ENCODE measurements at places on chromosomes 2 and 18. TPM values are rescaled to one million over a fixed set of nuclear protein-coding genes. Genes with fewer than 3 reads are reported as not detected.

DNA sequence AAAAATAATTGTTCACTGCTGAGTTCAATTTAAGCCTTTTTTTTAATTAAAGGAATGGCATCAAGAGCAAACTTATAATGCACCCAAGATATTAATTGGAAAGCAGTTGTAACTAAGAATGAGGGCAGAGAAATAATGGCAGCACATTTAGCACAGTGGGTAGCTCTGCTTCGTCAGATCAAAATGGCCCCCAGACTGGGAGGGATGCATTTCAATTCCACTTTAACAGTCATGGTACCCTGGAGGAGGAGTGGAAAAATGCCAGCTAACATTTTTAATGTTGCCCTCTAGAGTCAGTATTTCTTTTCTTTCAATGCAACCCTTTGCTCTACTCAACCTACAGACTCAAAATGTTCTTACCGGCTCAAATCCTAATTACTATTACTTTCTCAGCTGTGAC, 504.8 kb upstream of the SETBP1 start:
- H3K4me1 ChIP-seq: no peaks in the 10 kb centered on the region
- no peak for DNase-seq
- H3K4me3 ChIP-seq: no peak overlapping the region
- no peaks in the 10 kb centered on the region for H3K36me3 ChIP-seq
- H3K27ac ChIP-seq: no peak overlapping the region
- no peaks in the 10 kb centered on the region for H3K27me3 ChIP-seq

The SLC30A3 gene
- not detected for total RNA-seq

The GREB1 gene
- 4.1 TPM for total RNA-seq

The KCNE4 gene
- total RNA-seq: 0.35 TPM

The RNF152 gene
- 185 TPM for total RNA-seq

The MDH1B gene
- total RNA-seq: 0.40 TPM

The FAM237A gene
- not detected for total RNA-seq

GRCh38 chr2:219661955-219662395, 34.5 kb downstream of the SLC4A3 start:
- DNase-seq: no peak
- no peaks in the 10 kb centered on the region for H3K27me3 ChIP-seq
- no peaks in the 10 kb centered on the region for H3K4me1 ChIP-seq
- no peak overlapping the region for H3K27ac ChIP-seq
- no peak overlapping the region for H3K4me3 ChIP-seq
- no peaks in the 10 kb centered on the region for H3K36me3 ChIP-seq

GRCh38 chr2:219056176-219056895, 4.4 kb downstream of the IHH start:
- no peak overlapping the region for H3K27ac ChIP-seq
- no peaks in the 10 kb centered on the region for H3K36me3 ChIP-seq
- no peak for DNase-seq
- peaks cover 20% of the 10 kb centered on the region for H3K27me3 ChIP-seq

The CD302 gene
- 37.7 TPM for total RNA-seq

The TLX2 gene
- 1.7 TPM for total RNA-seq

DNA sequence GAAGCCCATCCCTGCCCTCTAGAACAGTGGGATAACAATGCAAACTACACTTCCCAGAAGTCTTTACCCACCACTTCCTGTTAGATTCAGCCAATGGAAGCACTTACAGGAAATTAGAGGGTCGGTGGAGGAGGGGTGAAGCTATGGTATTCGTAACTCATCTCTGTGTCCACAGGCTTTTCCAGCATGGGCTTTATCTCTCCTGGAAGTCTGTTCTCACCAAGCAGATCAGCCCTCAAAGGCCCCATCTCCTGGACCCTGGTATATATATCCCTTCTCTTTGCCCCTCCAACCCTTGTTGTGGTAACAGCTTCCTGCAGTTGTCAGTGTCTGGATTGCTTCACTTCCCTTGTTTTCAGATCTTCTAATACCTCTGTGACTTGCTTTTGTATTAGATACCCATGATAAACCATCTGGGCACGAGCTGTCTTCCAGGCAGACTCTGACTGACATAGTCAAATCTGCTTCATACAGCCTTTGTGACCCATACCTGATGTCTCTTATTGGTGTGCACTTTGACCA, 475.0 kb upstream of the POU3F3 start:
- no peak for DNase-seq
- H3K27me3 ChIP-seq: no peaks in the 10 kb centered on the region
- no peak overlapping the region for H3K27ac ChIP-seq
- peak overlapping the region; percentile 47 for H3K4me3 ChIP-seq

DNA sequence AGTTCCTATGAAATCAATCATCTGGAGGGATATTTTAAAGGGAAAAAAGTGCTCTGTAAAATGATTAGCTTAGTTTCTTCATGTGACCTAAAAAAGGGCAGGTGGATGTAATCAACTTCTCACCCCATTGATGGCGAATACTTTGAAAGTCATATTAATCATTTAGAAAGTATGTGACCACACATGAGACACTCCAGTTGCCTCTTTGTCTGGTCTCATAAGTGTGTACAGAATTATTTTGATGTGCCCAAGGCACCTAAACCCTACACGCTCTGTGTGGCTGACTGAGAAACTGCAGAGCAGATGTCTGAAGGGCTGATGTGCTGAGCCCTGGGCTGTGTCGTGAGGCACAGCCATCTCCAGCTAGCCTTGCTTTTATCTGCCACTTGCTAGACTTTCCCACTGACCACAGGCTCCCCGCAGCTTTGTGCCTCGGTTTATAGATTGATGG, 26.9 kb downstream of the SGPP2 start:
- no peaks in the 10 kb centered on the region for H3K36me3 ChIP-seq
- no peaks in the 10 kb centered on the region for H3K27me3 ChIP-seq
- H3K27ac ChIP-seq: no peak overlapping the region
- no peak for DNase-seq
- no peaks in the 10 kb centered on the region for H3K4me1 ChIP-seq
- no peak overlapping the region for H3K4me3 ChIP-seq

The IRS1 gene
- total RNA-seq: 27.9 TPM

The NAT8 gene
- 25.4 TPM for total RNA-seq

GRCh38 chr2:1479346-1479745, 66.1 kb downstream of the TPO start:
- no peaks in the 10 kb centered on the region for H3K4me1 ChIP-seq
- H3K27ac ChIP-seq: no peak overlapping the region
- H3K4me3 ChIP-seq: no peak overlapping the region
- no peaks in the 10 kb centered on the region for H3K36me3 ChIP-seq
- no peaks in the 10 kb centered on the region for H3K27me3 ChIP-seq
- no peak for DNase-seq

- H3K27ac ChIP-seq: peak overlapping the region; percentile 90
- H3K4me3 ChIP-seq: peak overlapping the region; percentile 91
- no peaks in the 10 kb centered on the region for H3K27me3 ChIP-seq
- no peak for DNase-seq
- H3K4me1 ChIP-seq: no peaks in the 10 kb centered on the region
- no peaks in the 10 kb centered on the region for H3K36me3 ChIP-seq
Observed at GRCh38 chr2:127527001-127527804, 914 bp upstream of the IWS1 start.

The LDLRAD4 gene
- total RNA-seq: 128 TPM

DNA sequence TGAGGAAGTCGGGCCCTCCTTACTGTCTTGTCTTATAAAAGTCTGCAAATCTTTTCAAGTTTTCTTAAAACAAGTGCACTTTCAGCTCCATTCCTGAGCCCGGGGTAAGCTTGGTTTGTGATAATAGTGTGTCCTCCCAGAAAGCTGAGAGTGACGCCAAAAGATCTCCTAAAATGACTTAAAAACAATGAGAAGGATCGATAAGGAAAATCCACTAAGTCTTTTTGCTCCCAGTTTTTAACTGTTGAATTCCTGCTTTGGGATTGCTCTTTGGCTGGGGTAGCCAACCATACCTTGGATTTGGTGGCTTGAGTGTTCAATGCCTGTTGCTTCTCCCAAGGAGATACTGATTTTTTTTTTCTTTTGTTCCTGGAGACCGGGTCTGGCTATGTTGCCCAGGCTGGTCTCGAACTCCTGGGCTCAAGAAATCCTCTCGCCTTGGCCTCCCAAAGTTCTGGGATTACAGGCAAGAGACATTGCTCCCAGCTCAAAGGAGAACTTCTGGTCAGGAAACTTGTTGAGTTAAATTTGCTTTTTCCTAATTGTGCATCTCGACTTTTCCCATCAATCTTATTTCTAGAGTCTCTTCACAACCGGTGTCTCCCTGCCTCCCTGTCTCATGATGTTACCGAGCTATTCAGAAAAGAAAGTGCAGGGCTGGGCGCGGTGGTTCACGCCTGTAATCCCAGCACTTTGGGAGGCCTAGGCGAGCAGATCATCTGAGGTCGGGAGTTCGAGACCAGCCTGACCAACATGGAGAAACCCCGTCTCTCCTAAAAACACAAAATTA, 3.0 kb downstream of the TGIF1 start:
- H3K36me3 ChIP-seq: peaks cover 8% of the 10 kb centered on the region
- H3K4me1 ChIP-seq: peaks cover 28% of the 10 kb centered on the region
- no peaks in the 10 kb centered on the region for H3K27me3 ChIP-seq
- peak overlapping the region; percentile 76 for H3K4me3 ChIP-seq
- H3K27ac ChIP-seq: peak overlapping the region; percentile 97

- DNase-seq: no peak
- H3K27me3 ChIP-seq: no peaks in the 10 kb centered on the region
- peak overlapping the region; percentile 93 for H3K27ac ChIP-seq
Observed at GRCh38 chr2:120251880-120252224, 800 bp upstream of the RALB start.

DNA sequence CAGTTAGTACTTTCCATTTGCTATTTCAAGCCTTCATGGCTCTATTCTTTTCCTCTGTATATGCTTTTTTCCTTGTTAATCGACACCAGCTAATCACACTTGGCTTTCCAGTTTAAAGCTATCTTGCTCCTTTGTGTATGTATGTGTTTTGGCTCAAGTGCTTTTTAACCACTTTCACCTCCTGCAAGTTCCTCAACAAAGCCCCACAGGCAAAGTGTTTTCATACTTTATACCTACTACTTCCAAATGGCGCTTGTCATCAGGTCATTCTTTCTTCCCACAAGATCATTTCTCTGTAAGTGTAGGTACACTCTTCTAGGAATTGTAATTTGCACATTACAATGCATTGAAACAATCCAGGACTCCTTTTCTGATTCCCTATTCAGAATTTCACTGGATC, 64.0 kb upstream of the FIGN start:
- DNase-seq: no peak
- no peaks in the 10 kb centered on the region for H3K27me3 ChIP-seq
- no peak overlapping the region for H3K27ac ChIP-seq
- no peaks in the 10 kb centered on the region for H3K36me3 ChIP-seq
- H3K4me3 ChIP-seq: no peak overlapping the region
- no peaks in the 10 kb centered on the region for H3K4me1 ChIP-seq

The TNFAIP6 gene
- not detected for total RNA-seq

DNA sequence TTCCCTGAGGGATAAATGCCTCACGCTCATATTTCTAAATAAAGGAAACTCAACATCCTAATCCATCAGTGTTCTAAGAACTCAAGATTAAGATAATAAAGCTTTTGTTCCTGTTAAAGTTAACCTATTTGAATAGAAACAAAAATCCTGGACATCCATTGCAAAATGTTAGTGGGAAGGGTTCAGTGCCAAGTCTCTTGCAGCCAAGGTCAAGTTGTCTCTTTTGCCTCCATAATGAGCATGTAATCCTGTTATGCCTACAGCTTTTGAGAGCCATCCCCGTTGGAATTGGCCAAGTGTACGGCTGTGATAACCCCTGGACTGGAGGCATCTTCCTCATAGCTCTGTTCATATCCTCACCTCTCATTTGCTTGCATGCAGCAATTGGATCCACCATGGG, 51.3 kb upstream of the SLC14A1 start:
- peaks cover 7% of the 10 kb centered on the region for H3K4me1 ChIP-seq
- no peak overlapping the region for H3K27ac ChIP-seq
- no peak for DNase-seq

- DNase-seq: no peak
- no peaks in the 10 kb centered on the region for H3K4me1 ChIP-seq
- H3K27ac ChIP-seq: no peak overlapping the region
- H3K4me3 ChIP-seq: no peak overlapping the region
Observed at GRCh38 chr2:66509326-66509811, 74.4 kb downstream of the MEIS1 start.

DNA sequence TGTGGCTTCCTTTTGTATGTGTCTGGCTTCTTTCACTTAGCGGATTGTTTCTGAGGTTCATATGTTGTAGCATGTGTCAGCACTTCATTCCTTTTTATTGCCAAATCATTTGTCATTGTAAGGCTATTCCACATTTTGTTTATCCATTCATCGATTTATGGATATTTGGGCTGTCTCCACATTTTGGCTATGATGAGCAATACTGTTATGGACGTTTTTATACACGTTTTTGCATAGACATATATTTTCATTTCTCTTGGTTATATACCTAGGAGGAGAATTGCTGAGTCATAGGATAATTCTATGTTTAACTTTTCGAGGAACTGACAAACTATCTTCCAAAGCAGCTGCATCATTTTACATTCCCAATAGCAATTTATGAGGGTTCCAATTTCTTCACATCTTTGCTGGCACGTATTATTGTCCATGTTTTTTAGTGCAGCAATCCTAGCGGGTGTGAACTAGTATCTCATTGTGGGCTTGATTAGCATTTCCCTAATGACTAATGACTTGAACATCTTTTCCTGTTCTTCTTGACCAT, 48.1 kb upstream of the TBC1D8 start:
- DNase-seq: no peak
- H3K27ac ChIP-seq: no peak overlapping the region
- H3K36me3 ChIP-seq: no peaks in the 10 kb centered on the region

- H3K4me3 ChIP-seq: no peak overlapping the region
- no peak overlapping the region for H3K27ac ChIP-seq
- H3K4me1 ChIP-seq: no peaks in the 10 kb centered on the region
- DNase-seq: peak; percentile 48
Observed at GRCh38 chr2:152505495-152505906, 170.5 kb downstream of the FMNL2 start.

- H3K36me3 ChIP-seq: no peaks in the 10 kb centered on the region
- DNase-seq: no peak
- H3K27me3 ChIP-seq: no peaks in the 10 kb centered on the region
Observed at GRCh38 chr2:161952783-161953191, 121.2 kb downstream of the DPP4 start.

DNA sequence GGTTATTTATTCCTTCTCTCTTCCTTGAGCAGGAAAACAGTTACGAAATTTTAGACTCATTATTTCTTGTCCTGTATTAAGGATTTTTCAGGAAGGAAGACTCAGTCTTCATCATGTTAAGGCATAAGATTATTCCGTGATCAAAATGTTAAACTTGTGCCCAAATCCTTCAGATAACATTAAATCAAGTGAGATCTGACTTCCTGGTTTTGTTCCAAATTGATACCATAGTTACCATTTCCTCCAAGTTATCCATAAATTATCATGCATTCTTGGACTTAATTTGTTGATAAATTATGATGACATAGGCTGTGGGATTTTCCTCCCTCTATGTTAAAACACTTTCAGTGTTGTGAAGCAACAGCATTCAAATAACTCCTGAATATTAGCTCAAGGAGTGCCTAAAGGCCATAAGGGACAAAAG, 31.9 kb downstream of the EFEMP1 start:
- DNase-seq: no peak
- no peak overlapping the region for H3K4me3 ChIP-seq
- H3K27ac ChIP-seq: no peak overlapping the region
- no peaks in the 10 kb centered on the region for H3K36me3 ChIP-seq
- no peaks in the 10 kb centered on the region for H3K4me1 ChIP-seq

The AGXT gene
- not detected for total RNA-seq

The RPIA gene
- total RNA-seq: 28.1 TPM

GRCh38 chr18:35432565-35433001, 55.4 kb upstream of the ZNF396 start:
- DNase-seq: no peak
- no peaks in the 10 kb centered on the region for H3K4me1 ChIP-seq
- no peaks in the 10 kb centered on the region for H3K27me3 ChIP-seq
- no peaks in the 10 kb centered on the region for H3K36me3 ChIP-seq
- no peak overlapping the region for H3K27ac ChIP-seq
